ENCODE measurements at places on chromosomes 7 and 10.

DNA sequence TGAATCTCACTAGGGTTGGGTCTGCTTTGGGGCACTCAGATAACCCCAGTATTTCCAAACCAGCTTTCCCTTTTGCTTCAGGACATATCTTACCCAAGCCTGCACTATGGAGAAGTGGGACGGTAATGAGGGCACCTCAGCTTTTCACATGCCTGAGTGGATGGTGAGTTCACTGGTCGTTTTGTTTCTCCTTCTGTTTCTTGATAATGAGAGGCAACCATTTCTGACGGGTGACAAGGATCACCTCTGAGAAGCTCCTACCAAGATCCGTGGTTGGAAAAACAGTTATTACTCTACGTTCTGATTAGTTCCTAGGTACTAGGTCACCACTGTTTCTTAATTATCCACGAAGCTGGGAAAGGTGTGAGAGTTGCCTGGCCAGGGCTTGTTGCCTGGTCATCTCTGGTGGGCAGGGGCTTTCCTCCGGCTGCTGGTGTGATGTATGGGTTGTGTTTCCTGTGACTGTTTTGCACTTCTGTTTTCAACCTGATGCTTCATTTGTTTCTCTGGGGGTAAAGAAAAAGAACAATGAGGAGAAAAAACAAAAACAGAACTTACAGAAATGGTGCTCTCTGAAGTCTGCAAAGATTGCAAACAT is 65.7 kb upstream of the STRIP2 start:
- DNase-seq: no peak

DNA sequence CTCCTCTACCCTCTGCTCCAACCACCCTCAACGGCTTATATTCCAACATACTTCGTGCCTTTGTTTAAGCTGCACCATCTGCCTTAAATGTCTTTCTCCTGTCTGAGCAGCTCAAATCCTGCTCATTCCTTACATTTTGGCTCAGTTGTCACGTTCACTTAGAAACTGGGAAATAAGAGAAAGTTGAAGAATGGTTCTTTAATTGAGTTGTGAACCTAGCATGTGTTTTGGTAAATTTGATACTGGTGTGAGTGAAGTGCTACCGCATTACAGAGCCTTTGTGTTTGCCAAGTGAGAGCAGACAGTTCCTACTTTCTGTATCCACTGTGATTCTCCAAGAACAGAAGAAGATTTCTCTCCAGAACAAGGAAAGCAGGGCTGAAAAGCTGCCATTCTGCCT is 54.3 kb downstream of the EPDR1 start:
- no peak for DNase-seq

GRCh38 chr7:26199301-26200037 is 1.1 kb downstream of the HNRNPA2B1 start:
- DNase-seq: no peak

DNA sequence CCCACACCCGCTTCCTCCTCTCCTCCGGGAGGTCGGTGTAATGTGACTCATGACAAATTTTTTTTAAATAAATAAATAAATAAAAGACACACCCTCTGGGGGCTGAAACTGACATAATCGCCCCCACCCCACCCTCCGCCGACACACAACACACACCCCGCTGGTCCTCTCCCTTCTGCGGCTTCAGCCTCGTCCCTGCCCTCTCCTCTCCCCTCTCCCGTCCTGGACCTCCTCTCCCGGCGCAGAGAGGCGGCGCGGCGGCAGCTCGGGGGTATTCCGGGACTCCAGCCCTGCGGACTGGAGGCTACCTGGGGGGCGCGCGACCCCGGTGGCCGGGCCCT is 686 bp downstream of the ABI1 start:
- DNase-seq: no peak

DNA sequence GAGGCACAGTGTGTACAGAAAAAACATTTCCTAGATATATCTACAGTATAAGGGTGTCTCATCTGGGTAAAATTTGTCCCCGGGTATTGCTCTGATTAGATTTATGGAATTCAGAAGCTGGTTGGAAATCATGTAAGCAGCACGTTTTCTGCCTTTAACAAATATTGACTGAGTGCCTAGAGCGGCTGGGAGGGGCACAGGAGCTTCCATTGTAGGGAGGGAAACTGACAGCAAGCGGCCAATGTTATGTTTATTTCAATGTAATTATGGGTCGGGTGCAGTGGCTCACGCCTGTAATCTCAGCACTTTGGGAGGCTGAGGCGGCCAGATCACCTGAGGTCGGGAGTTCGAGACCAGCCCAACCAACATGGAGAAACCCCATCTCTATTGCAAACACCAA is 4.4 kb upstream of the RFC2 start:
- no peak for DNase-seq

GRCh38 chr7:154584352-154585252 is 418.3 kb downstream of the PAXIP1 start:
- DNase-seq: no peak

- no peak for DNase-seq
Observed at GRCh38 chr10:54060572-54060971, 740.5 kb downstream of the PCDH15 start.

- DNase-seq: no peak
Observed at GRCh38 chr7:112529521-112529920, 48.7 kb downstream of the LSMEM1 start.

- no peak for DNase-seq
Observed at GRCh38 chr10:101287997-101288635, 58.9 kb upstream of the LBX1 start.

DNA sequence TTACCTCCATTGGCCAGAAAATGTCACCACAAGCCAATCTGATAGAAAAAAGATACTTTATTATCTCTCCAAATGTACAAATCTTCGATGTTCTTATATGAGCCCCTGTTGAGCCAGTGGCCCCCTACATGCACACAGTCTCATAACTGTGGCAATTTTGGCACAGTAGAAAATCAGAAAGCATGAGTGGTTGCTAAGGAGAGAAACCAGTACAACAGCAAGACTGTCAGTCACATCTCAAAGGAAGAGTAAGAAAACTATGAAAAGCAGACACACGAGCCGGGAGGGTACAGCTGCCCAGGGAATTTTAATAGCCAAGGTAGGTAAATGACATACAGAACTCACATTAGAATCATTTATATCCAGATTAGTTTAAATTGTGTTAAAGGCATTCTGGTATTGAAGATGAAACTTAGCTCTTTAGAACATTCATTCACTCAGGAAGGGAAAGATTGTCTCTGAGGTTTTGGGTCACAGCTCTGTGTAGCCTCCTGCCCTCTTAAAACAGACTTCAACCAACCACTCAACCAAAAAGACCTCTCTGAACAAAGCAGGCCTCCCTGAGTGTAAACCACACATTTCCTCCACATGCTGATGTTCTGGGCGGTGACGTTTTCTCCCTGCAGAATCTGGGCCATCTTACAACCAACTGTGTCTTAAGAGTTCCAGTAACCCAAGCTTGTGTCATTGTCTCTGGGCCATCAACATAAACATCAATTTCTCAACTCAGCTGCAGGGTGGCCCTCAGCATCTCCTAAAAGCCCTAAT is 80.8 kb upstream of the ADAM12 start:
- DNase-seq: no peak

GRCh38 chr7:27921081-27921836 is 181.3 kb downstream of the TAX1BP1 start:
- peak; percentile 84 for DNase-seq

GRCh38 chr7:74280985-74281384 is 8.2 kb upstream of the CLIP2 start:
- DNase-seq: no peak

DNA sequence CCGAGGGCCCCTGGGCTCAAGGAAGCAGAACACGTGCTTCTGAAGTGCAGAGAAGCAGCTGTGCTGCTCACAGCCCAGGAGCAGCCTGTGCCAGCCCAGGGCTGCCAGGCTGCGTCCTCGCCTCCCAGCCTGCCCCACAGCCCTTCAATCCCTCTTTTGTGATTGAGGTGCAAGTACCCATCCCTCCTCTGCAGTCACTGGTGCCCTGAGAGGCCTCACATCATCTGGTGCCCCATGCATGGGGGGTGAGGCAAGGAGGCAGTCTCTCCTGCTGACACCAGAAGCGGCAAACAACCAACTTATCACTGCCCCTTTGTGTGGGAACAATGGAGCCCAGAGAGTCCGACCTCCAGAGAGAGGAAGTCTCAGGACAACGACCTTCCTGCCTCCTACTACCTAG is 49.8 kb upstream of the FGFR2 start:
- no peak for DNase-seq

DNA sequence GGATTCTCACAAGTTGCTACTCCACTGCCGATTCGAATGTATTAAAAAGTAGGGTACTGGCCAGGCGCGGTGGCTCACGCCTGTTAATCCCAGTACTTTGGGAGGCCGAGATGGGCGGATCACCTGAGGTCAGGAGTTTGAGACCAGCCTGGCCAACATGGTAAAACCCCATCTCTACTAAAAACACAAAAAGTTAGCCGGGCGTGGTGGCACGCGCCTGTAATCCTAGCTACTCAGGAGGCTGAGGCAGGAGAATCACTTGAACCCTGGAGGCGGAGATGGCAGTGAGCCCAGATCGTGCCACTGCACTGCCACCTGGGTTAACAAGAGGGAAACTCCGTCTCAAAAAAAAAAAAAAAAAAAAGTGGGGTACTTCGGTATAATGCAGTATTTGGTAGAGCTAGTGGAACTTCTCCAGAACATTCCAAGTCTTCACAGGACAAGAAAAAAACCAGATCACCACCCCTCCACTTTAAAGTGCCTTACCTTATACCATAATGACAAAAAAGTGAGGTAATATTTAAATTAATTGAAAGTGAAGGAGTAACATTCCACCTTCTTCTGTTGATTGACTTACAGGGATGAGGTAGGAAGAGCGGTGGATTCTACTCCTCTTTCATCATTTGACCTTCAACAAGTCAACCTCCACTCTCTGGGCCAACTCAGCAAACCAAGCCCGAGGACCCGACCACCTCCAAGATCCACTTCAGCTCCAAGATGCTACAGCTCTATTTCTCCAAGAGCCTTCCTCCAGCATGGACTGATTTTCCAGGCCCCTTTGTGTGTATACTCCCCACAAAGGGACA is 2.0 kb downstream of the BAZ1B start:
- no peak for DNase-seq

- DNase-seq: no peak
Observed at GRCh38 chr10:102564209-102564834, 60.5 kb downstream of the SUFU start.

GRCh38 chr10:109987452-109988211 is 20.2 kb upstream of the ADD3 start:
- DNase-seq: no peak

- no peak for DNase-seq
Observed at GRCh38 chr7:2849941-2850766, 6.0 kb upstream of the GNA12 start.

- no peak for DNase-seq
Observed at GRCh38 chr7:93331706-93332105, 99.5 kb downstream of the VPS50 start.

DNA sequence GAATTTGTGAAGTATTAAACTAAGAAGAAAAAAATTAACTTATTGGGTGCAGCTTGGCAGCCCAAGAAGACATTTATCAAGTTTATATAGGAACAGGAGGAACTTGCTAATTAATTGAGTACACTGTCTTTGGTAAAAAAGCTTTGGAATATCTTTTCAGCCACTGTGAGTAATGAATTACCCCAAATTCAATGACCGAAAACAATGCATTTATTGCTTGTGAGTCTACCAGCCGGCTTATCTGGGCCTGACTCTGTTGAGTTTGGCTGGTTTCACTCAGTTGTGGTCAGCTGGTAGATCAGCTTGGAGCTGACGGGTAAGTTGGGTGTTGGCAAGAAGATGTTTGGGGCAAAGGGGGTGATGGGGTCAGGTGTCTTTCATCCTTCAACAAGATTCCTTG is 11.6 kb downstream of the GNG11 start:
- no peak for DNase-seq
